ENCODE measurements at places on chromosomes 13 and 19.
A peak's percentile ranks its signal among the peaks of the same experiment; 100 is the strongest.

DNA sequence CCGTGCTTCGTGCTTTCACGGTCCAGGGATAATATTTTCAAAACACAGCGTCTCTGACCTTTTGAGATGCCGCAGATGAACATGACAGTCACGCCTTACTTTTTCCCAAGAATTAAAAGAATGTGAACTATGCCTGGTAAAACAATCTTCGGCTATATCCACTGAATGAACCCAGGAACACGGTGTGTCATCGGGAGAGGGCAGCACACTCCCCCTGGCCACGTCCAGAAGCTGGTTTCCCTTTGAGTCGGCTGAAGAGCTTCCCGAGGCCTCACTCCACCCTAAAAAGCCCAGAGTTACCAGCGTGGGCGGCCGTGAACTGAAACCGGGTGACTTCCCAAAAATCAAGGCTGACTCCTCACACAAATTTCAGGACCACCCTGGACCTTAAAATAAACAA, 22.9 kb upstream of the SHISA2 start:
- DNase-seq = no peak

GRCh38 chr13:101757446-101758039, 305.1 kb downstream of the ITGBL1 start:
- no peak for DNase-seq

GRCh38 chr13:110625771-110626321, 10.5 kb downstream of the NAXD start:
- no peak for DNase-seq

- no peak for DNase-seq
Observed at GRCh38 chr19:45222724-45223123, 22.5 kb downstream of the EXOC3L2 start.

DNA sequence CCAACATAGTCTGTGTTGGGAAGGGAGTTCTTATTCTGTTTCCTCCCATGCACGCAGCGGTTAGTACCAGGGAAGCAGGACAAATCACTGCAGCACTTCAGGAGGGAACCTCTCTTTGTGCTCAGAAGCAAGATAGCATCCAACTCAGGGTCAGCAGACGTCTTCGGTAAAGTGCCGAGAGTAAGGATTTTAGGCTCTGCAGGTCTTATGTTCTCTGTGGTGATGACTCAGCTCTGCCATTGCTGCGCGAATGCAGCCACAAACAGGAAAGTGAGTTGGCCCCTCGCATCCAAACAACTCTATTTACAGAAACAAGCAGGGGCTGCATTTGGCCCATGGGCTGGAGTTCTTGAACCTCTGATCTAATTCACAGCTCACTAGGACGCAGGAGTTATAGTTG, 122.1 kb upstream of the SPATA13 start:
- no peak for DNase-seq

DNA sequence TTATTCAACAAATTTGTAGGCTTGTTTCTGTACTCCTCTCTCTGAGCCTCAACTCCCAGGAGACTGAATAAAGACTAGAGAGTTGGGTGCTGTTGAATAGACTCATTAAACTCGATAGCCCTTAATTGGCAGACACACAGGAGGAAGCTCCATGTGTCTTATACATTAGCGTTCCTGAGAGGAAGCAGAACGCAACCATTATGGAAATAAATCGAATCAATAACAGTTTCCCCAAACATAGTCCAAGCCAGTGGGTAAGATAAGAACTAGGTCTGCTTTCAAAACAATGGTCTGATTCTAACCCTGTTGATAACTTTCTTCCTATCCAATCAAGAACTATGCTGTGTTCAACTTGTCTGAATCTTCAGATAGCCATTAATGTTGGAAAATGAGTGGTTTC, 118.1 kb upstream of the FNDC3A start:
- DNase-seq = no peak

DNA sequence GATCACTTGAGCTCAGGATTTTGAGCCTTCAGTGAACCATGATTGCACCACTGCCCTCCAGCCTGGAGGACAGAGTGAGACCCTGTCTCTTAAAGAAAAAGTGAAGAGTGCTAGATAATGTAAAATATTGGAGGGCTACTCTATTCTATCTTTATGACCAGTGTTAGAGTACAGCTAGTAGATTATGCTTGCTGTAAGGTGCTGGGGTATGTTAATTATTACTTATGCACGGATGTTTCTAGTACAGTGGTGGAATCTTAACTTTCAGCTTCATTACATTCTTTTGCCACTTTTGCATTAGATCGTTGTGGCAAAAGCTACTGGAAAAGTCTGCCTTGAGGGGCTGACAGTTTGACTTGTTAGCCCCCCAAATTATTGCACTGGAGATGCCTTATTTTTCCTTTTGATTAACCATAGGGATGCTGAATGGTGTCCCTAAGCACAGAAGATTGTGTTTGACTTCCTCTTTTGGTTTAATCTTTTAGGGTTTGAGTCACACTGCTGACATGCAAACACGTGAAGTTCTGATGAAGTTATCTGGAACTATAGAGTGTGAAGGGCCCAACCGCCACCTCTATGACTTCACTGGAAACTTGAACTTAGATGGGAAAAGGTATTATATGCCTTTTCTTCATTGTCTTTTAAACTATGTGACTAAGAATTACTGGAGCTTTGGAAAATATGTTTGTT, 169.8 kb downstream of the ATP8A2 start:
- DNase-seq = no peak

GRCh38 chr19:49188626-49189200, 31.1 kb downstream of the TRPM4 start:
- no peak for DNase-seq

- peak; percentile 100 for DNase-seq
Observed at GRCh38 chr19:9818734-9819595, at the start of gene FBXL12. FBXL12 (minus strand) TSS chr19:9819079; CDS start chr19:9818813, 266 bp downstream.

- DNase-seq = no peak
Observed at GRCh38 chr19:371501-372168, 27.0 kb upstream of the MIER2 start.
